A673 (cell line): ENCODE measurements at places on chromosomes 13 and 19. TPM values are rescaled to one million over a fixed set of nuclear protein-coding genes. Genes with fewer than 3 reads are reported as not detected.

The CEACAM16 gene
- total RNA-seq = not detected in 2 replicates

- no peak for DNase-seq
These were observed 20.5 kb downstream of the CCDC8 start for GRCh38 chr19:46392837-46393236.

DNA sequence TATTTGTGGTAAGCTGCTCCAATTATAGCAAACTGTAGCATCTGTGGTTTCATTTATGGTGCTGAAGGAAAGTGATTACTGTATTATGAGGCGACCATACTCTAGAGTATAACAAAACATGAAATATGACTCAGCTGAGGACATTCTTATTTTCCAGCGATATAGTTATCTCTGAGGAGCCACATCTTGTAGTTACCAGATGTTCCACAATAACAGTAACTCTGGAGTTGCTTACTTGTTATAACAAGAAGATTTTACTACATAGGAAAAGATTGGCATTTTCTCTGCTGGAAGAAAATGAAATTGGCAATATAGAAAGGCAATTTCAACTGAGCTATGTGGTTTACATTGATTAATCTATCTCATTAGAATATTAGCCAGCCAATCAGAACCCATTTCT lies 1634.2 kb downstream of the PCDH9 start:
- no peak for DNase-seq

DNA sequence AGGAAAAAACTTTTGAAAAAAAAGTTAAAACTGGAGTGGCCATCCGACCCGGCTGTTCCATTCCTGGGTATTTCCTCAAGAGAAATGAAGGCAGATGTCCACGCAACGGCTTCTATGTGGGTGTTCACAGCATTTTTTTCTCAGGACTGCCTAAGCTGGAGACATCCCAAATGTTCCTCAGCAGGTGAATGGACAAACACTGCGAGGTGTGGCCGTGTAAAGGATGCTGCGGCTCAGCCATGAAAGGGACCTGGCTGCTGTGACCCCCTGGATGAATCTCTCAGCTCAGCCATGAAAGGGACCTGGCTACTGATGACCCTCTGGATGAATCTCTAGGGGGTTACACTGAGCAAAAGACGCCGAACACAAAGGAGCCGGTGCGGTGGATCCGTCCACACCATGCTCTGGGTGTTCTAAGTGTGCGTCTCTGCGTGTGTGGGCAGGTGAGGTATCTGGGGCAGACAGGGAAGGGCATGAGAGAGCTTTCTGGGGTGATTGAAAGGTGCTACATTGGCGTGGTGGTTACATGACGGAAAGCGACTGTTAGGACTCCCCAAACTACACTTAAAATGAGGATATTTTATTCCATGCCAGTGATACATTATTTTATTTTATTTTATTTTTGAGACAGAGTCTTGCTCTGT lies 7.2 kb upstream of the ASPDH start:
- DNase-seq = no peak
